ENCODE measurements at places on chromosomes 5 and 9.

GRCh38 chr5:137234973-137235943 lies 263.9 kb downstream of the SPOCK1 start:
- DNase-seq, result no peak

DNA sequence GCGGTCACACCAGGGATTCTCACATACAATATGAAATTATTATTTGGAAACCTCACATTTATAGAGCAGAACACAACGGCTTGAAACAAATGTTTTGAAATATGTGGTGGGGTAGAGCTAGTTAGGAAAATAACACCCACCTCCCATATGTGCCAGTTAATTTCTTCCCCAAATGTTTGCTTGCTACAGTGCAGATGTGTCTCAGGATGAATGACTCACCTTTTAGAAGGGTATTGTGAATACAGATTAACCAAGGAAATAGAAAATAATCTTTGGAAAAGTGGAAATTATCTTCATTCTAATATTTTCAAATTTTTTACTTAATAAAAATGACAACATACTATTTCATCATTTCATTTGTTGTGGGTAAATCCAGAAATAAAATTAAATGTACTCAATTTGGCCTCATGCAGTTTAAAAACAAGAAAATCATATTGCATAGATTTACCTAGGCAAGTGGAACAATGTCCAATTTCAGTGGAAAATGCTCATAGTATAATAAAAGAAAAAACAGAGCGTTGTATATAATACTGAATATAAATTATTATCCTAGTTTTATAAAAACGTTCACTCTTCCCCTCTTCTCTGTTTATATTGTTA lies 39.3 kb upstream of the RICTOR start:
- DNase-seq, result no peak

- no peak for DNase-seq
Measured at GRCh38 chr5:58268268-58268667, 191.6 kb downstream of the PLK2 start.

GRCh38 chr5:75148051-75148450 lies 88.6 kb downstream of the ANKRD31 start:
- DNase-seq, result no peak

DNA sequence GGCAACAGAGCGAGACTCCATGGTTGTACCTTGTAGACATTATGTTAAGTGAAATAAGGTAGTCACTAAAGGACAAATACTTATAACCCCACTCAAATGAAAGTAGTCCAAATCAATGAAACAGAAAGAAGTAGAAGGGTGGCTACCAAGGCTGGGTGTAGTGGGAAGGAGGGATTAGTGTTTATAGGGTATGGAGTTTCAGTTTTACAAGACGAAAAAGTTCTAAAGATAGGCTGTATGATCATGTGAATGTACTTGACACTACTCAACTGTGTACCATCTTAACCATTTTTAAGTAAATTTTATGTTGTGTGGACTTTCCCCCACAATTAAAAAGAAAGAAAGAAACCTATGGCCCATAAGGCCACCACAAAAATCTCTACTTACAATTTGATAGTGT lies 32.2 kb downstream of the ALDH7A1 start:
- no peak for DNase-seq

DNA sequence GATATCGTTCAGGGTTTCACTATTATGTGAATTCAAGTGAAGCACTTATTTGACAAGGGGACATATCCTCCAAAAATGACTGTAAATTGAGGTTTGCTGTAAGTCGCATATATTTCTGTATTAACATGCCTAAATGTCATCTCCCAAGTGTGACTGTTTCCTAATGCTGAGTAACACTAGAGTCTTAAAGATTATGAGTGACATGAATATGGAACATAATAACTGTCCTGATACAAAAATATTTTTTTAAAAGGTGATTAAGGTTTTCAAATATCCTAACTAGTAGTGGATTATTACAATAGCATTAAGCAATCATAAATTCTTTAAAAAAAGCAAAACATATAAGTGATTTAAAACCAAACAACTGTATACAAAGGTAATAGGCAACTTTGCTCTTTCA lies 3.6 kb downstream of the NFIB start:
- no peak for DNase-seq

GRCh38 chr5:177402271-177403043 lies 2.0 kb upstream of the PFN3 start:
- DNase-seq, result no peak

- DNase-seq, result no peak
Measured at GRCh38 chr5:154000703-154001102, 38.0 kb downstream of the FAM114A2 start.

GRCh38 chr5:89827359-89827758 lies 582.2 kb downstream of the CETN3 start:
- no peak for DNase-seq

DNA sequence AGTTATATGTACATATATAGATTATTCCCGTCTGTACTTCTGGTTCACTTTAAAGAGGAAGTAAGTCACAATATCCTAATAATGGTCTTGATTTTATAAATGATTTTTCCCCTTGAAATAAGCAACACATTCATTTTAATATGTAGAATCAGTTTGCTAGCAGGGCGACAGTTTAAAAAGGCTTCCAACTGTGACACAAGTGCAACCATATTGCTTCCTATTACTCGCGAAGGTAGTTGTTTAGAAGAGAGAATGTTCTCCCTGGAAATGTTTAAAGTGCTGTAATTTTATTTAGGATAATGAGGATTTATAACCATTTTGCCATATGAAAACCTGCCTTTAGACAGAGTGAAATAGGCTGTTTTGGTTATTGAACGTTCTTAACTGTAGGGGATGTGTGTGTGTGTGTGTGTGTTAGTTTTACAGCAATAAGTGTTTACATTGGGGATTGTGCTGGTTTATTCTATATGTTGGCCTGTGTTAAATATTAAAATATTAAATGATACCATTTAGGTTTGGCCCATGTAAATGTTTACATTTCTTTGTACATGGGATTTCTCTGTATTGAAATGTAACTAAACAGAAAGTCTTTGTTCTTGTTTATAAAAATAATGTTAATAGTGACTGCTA lies 138.3 kb downstream of the PBX3 start:
- DNase-seq, result no peak

- no peak for DNase-seq
Measured at GRCh38 chr9:100413839-100414420, 13.0 kb upstream of the MSANTD3 start.

DNA sequence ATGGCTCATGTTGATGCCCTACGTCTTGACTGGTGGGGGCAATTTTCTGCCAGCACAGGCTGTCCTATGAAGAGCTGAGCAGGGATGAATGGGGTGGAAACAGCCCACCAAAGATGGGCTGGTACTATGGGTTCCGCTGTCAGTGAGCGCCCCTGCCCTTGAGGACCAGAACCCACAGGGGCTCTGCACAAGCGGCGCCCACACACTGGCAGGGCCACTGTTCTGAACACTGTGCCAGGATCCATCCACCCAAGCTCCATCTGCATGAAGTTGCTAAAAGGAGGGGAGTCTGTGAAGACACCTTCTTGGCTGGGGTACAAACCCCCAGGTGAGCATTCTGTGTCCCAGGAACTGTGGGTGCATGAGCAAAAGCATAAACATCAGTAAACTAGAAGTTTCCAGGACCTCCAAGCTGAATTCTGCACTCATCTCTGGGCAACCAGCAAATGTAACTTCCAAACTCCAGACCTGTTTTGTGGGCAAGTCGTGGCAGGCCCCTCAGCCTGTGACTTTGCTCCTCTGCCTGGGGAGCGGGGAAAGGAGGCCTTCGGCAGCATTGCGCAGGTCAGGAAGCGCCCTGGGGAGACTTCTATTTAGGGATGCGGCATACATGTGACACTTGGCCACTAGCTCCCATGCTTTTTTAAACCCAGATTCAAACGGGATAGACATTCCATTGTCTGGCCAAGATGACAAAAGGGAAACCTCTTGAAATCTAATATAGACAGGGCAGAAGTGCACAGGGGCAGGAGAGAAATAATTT lies 48.9 kb downstream of the PTPN3 start:
- DNase-seq, result no peak

Data from GOT3 (cell line).